ENCODE measurements at places on chromosomes 2 and 18. TPM values are rescaled to one million over a fixed set of nuclear protein-coding genes. Genes with fewer than 3 reads are reported as not detected.

- no peak for DNase-seq
Observed at GRCh38 chr2:224847381-224847780, 131.2 kb upstream of the CCDC195 start.

Gene PSMA8
- total RNA-seq: 1.8 TPM

DNA sequence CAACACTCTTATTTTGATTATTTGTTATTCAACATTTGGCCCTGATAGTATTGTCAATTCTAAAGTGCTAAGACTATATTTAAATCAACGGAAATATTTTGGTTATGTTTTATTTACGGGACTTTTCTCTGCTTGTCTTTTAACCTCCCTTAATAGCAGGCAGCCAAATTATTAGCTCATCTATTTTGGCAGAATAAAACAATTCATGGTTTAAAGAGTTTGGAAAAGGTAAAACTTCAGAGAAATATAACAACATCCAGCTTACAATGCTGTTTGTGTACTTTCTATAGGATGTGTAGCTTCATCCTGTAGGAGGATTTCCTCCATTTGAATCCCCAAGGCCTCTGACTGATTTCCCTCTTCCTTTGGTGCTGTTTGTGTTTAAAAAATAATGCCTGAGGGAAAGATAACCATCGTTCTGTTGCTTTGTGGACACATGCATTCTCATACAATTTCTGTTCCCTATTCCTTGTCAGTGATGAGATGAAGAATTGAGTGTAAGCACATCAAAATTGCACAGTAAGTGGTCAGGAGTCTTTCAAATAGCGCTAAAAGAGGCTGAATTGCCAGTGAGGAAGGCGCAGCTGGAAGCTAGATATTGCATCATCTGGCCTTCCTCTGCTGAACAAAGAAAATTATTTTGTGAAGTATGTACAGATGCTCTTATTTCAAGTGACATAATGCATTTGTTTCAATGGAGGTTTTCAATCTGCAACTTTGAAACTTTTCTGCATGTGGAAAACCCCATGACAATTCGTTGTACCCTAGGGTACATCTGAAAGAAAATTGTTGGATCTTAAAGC, 80.3 kb downstream of the CD28 start:
- DNase-seq: no peak

- no peak for DNase-seq
Observed at GRCh38 chr2:38933653-38934052, 44.0 kb downstream of the ARHGEF33 start.

- DNase-seq: no peak
Observed at GRCh38 chr18:25169701-25170100, 182.3 kb downstream of the ZNF521 start.

Gene FIGN
- total RNA-seq: not detected

DNA sequence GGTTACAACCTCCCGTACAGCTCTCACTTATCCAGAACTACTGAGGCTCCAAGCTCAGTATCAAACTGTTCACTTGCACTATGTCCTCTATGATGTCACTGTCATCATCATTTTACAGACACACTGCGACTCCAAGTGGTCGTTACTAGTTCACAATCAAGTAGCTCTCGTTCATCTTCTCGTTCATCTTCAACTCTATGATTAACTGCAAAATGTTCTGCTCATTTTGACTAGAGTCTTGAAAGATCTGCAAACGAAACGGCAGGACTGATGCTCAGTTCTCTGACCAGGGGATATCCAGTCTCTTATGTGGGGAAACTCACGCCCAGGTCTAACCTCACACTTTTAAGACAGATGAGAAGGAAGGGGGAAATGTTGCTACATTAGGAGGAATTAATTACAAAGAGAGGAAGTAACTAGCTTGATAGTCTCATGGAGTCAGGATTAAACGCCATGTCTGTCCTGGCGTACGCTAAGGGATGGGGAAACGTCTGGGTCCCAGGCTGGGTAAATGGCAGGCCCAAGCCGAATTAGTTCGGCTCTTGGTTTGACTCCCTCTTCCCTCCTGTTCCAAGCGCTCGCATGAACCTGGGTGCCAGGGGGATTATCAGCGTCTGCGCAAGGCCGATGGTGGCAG, 794 bp upstream of the CHCHD5 start:
- no peak for DNase-seq

- no peak for DNase-seq
Observed at GRCh38 chr2:208252716-208253492, 2.0 kb downstream of the IDH1 start.

GRCh38 chr2:237289139-237289538, 124.8 kb downstream of the COL6A3 start:
- DNase-seq: no peak

Gene UCN
- 2.5 TPM for total RNA-seq

- DNase-seq: no peak
Observed at GRCh38 chr2:127434515-127434914, 16.3 kb downstream of the PROC start.

Gene AGXT
- total RNA-seq: not detected

DNA sequence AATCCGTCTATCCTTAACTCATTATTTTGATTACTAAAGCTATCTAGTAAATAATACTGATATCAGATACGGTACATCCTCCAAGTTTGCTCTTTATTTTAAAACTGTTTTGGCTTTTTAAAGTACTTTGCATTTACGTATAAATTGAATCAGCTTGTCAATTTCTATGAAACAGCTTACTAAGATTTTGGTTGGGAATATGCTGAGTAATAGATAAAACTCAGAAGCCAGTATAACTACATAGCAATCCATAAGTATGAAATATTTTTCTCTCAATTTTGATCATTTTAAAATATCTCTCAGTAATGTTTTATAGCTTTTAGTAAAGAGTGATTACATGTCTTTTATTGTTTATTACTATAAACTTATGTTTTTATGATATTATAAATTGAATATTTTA, 116.2 kb upstream of the SOX11 start:
- DNase-seq: no peak

- no peak for DNase-seq
Observed at GRCh38 chr2:176174382-176174823, 14.1 kb upstream of the HOXD1 start.

Gene MTIF2
- 51.1 TPM for total RNA-seq

- no peak for DNase-seq
Observed at GRCh38 chr2:234595829-234596228, 98.9 kb upstream of the ARL4C start.

Gene DSG1
- total RNA-seq: not detected

- no peak for DNase-seq
Observed at GRCh38 chr2:66240286-66240685, 194.6 kb upstream of the MEIS1 start.

Gene STPG4
- not detected for total RNA-seq

Data from activated CD8-positive, alpha-beta T cell treated with anti-CD3 and anti-CD28 coated beads for 36 hours (primary cell).